CD4-positive, alpha-beta T cell treated with Interleukin-1 beta for 1 hour (primary cell): ENCODE measurements at places on chromosomes 1 and 21.

DNA sequence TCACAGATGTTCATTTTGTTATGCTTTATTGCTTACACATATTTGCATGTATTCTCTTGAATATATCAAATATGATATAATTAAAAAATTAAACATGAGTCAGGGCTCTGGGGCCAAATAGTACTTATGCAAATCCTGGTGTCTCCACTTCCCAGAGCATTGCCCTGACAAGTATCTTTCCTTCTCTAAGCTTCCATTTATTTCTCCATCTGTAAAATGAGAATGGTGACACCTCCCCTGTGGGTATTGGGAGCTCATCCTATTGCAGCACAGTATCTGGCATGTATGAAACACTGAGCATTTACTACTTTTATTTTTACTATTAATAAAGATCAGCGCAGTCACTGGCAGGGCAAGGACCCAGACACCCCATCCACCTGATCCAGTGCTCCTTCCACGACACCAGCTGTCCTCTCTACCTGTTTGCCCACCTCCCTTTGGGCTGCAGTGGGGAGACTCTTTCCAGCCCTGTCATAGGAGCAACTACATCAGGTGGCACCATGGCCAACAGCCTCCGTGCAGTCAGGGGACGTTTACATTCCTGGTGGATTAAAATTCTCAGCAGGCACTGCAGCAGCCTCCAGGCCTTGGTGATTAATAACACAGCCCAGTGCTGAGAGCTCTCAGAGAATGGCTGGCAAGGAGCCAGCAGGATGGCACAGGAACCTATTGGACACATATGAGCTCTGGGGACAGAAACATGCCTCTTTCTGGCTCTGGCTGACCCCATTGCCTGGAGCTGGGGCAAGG lies 113.0 kb downstream of the DMRTB1 start:
- DNase-seq, result no peak

- DNase-seq, result no peak
These were observed 7.9 kb downstream of the MAP10 start for GRCh38 chr1:232813097-232813496.

DNA sequence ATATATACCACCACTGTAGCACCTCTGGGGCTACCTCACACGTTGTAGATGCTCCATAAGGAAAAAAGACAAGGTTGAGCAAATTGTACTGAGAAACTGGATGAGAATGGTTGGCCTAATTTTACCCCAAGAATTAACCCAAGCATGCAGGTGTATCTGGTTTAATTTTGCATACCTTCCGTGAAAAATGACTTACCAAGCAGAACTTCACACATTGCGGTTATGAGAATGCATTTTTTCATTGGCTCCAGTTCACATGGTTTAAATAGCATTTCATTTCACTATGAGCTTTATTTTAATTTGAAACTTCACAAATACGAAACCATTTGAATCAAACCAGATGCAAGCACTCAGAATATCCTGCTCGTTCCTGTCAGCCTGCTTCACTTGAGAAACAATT lies 512.2 kb downstream of the LTN1 start:
- no peak for DNase-seq

GRCh38 chr1:55039342-55040082 lies at the start of gene PCSK9:
TSS of gene PCSK9 (plus strand) at chr1:55039548. CDS start at chr1:55039838, 290 bp downstream.
- DNase-seq, result no peak

DNA sequence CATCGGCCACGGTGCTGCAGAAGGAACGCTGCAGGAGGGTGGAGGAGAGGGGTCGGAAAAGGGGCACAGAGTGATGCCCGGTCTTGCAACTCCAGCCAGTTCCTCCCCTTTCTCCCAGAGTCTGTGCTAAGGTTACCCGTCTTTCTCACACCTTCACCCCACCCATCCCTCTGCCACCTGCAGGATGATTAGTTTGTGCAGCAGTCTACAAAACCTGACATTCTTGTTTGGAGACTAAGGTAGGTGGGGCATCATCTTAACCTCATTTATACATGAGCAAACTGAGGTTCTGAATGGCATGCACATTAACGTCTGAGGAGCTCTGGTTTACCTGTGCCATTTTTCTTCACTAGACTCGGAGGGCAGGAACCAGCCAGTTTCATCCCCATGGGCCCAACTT lies 232.3 kb downstream of the GRIK3 start:
- DNase-seq, result no peak
